D721Med (cell line): ENCODE measurements at places on chromosomes 5 and 9.

DNA sequence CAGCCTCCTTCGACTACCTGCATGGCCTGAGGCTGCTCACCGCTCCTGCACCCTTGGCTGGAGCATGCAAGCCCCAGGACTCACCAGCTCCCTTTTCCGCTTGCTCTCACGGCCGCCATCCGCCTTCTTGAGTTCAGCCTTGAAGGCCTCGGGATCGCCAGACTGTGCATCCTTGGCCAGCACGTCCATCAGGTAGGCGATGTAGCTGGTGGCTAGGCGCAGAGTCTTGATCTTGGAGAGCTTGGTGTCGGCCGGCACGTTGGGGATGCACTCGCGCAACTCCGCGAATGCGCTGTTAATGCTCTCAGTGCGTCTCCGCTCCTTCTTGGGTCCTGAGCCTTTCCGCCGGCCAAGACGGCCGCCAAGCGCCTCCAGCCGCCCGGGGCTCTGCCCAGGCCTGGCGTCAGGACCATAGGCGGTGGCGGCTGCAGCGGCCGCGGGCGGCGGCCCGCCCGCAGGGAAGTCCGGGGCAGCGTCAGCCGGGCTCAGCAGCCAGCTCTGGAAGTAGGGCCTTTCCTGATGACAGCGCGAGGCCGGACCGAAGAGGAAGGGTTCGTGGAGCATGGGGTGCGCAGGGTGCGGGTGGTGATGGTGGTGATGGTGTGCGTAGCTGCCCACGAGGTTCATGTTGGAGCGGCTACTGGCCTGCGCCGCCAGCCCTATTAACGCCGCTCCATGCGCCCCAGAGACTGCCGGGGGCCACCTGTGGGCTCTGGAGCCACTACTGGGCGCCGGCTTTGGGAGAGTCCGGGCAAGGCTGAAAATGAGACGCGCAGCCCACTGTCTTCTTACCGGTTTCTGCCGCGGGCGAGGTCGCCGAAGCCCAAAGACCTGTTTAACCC lies 424 bp downstream of the HAND1 start:
- DNase-seq, result no peak

DNA sequence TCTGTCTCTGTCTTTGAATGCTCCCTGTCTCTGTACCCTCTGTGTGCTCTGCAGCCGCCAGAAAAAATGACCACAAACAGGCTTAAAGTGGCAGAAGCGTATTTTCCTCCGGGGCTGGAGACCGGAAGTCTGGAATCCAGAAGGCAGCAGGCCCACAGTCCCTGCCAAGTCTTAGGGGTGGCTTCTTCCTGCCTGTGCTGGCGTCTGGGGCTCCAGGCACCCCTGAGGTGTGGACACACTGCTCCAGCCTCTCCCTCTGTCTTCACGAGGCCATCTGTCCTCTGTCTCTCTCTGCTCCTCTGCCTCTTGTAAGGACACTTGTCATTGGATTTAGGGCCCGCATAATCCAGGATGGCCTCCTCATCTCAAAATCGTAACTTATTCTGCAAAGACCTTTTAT lies 298.4 kb upstream of the IRX4 start:
- no peak for DNase-seq

DNA sequence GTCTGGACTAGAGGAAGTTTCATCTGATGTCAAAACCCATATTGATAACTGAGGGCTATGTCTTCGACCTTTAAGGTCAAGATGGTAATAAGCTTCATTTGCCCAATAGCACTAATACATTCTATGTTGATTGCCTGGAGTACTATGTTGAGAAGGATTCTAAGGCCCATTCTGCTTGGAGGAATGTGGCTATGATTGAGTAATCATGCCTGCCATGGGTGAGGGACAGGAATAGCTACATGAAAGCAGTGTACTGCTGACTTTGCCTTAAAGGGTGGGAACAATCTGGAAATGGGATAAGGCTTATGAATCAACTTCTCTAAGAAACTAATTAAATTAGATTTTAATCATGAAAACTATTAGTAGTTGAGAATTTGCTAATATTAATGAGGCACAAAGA lies 13.6 kb downstream of the NNT start:
- no peak for DNase-seq

DNA sequence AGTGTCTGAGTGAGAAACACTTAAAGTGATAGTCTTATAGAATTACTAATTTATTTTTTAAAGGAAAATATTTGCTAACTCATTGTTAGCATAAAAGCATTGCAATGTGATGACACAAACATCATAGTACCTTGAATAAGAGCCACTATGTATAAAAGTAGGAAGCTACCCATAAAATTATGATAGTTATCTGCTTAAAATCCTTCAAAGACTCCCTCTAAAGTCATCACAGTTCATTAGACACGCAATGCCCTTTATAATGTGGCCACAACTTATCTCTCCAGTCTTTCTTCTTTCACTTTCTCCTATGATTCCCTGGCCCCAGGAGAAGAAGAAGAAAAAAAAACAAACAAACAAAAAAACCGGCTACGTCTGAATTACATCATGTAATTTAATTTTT lies 1144.0 kb upstream of the NUDT12 start:
- DNase-seq, result no peak

- no peak for DNase-seq
Measured at GRCh38 chr5:102922799-102923477, 167.8 kb downstream of the PAM start.
